ENCODE measurements at places on chromosomes 4 and X.

DNA sequence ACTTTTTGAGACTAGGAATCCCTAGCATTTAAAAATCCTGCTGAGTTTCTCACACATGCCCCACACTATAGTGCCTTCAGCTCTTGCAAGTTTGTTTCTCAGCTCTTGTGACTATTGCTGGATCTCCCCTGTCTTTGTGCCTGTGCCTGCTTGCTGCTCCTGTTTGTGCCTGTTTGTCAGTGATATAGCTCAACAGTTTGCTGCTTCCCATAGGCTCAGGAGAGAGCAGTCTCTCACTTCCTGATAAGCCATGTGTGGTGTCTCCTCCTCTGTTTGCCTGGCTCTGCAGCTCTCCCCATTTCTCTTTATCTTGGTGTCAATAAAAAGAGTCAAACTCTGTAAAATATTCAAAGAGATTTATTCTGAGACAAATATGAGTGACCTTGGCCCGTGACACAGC, 259.8 kb upstream of the CLNK start:
- DNase-seq: no peak

DNA sequence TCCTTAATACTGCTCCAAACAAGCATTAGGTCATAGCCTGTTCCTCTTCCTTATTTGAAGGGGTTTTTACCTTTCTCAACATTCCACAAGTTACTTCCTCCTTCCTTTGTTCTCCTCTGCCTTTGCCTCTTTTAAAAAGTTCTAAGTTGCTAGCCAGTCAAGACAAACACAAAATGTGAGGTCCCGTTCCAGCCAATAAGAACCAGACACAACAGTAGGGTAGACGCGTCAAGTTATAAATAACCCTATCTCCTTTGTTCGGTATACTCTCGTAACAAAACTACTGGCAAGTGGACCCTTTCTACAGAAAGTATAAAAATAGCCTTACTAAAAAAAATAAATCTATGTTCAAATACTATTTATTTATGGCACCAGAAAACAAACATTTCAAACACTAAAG, 6.3 kb upstream of the ACE2 start:
- no peak for DNase-seq

- no peak for DNase-seq
These were observed 66.0 kb downstream of the TRMT44 start for GRCh38 chr4:8506373-8507195.

- DNase-seq: no peak
These were observed 93.1 kb upstream of the TEX13D start for GRCh38 chrX:124239324-124239723.

DNA sequence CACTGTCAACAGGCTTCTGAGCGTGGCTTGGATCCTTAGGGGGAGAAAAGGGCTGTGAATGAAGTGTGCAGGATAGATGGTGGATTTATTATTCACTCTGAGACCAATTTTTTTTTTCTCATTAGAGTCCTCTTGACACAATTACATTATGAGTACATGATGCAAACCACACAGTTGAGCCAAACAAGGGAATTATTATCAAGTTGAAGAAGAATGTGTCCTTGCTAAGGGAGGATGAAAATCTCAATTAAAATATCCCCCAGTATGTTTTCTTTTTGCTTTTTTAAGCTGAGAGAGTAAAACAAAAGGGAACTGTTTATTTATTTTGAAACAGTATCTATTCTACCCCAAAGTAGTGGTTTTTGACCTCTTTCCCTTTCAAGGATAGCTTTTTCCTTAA, 40.4 kb downstream of the RPS3A start:
- no peak for DNase-seq

DNA sequence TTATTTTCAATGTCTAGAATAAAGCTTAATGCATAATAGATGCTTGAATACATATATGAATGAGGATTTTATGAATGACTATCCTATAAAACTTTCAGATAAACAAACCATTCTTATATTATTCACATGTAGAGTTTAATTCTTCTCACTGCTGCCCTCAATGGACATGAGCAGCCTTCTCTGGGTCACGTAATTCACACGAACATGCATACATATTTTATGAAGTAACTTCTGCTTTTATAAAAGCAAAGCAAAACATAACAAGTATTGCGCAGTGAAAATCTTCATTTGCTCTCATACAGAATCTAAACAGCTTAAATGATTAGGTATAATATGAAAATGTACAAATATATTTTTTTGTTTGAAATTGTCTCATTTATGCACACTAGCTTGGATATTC, 116.7 kb downstream of the TMA16 start:
- DNase-seq: no peak

- no peak for DNase-seq
These were observed 49.6 kb downstream of the HPF1 start for GRCh38 chr4:169707958-169708643.

DNA sequence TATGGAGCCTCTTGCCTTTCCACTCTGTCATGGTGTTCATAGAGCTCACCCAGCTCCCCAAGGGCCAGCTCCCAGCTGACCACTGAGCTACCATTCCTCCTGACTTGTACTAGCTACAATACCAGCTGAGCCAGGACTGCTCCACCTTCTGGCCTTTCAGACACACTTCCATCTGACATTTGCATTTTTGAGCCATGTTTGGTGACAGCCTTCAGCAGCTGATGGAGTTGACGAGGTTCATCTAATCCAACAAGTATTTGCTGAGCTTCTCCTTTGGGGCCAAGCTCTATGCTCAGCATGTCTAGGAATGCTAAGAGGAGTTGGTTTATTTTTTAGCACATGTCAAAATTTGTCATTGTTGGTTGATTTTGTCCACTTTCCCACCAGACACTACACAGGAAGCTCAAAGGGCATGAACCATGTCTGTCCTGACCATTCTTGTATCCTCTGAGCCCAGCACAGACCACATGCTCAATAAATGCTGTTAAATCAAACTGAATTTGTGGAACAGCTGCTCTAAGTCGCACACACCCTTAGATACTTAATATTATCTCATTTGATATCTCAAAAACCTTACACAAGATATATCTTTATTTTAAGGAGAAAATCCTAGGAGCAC, 142.6 kb upstream of the PPARGC1A start:
- DNase-seq: no peak

GRCh38 chrX:108736509-108737479, at the start of gene IRS4:
IRS4 (minus strand) TSS chrX:108736563.
- DNase-seq: no peak

- peak; percentile 72 for DNase-seq
These were observed 1.6 kb upstream of the IDUA start for GRCh38 chr4:985123-985830.

DNA sequence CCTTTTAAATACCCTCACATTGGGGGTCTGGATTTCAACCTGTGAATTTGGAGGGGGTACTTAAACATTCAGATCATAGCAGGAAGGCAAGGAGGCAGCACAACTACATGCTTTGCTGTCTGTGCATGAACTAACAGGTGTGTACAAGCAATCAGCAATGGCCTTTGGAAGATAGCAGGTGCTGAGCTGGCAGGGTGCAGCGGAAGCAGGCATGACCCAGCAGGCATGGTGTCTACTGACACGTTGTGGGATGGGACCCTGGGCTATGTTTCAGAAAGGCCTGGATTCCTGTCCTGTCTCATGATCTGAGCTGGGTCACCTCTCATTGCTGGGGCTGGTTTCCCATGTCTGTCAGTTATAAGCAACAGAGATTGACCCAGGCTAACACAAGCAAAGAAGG, 13.9 kb downstream of the PPP2R2C start:
- DNase-seq: no peak

GRCh38 chrX:16589826-16590225, 60.1 kb upstream of the S100G start:
- no peak for DNase-seq

DNA sequence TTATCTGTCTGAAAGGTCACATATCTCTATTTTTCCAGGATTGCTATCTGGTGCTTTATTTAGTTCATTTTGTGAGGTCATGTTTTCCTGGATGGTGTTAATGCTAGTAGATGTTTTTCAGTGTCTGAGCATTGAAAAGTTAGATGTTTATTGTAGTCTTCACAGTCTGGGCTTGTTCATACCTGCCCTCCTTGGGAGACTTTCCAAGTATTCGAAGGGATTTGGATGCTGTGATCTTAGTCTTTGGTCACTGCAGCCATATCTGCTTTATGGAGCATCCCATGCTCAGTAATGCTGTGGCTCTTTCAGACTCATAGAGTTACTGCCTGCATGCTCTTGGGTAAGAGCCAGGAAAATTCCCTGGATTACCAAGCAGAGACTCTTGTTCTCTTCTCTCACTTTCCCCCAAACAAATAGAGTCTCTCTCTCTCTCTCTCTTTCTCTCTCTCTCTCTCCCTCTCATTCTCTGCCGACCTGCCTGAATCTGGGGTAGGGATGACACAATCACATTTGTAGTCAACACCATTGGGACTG, 130.0 kb downstream of the AR start:
- DNase-seq: no peak

GRCh38 chr4:56106180-56107147, 157.7 kb downstream of the CEP135 start:
- no peak for DNase-seq

- DNase-seq: no peak
These were observed 40.4 kb upstream of the MAOA start for GRCh38 chrX:43615660-43616059.

DNA sequence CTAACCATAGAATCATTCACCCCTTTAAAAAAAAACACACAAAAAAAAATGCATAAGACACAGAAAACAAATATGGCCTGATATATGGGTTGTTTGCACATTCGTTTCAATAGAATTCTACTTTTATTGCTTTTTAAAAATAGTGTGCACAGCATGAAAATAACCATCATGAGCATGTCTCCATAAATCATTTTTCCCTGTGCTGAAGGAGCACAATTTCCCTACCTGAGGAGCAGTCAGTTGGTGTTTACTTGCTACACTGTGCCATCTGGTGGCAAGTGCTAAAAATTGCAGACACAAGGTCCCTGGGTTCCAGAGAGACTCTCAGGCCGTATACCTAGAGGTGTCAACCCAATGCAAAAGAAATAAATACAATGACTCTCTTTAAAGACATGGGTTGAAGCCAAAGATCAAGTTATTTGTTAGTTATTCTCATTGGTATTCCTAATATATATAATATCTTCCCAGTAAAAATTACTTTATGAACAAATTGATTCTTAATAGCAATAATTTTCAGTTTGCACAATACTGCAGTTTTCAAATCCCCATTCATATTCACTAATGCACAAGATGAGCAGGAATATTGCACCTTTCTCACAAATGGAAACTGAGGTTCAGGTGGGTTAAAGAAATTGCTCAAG, 551.4 kb downstream of the IQCM start:
- DNase-seq: no peak

GRCh38 chrX:118644378-118644777, 83.0 kb upstream of the IL13RA1 start:
- DNase-seq: no peak

DNA sequence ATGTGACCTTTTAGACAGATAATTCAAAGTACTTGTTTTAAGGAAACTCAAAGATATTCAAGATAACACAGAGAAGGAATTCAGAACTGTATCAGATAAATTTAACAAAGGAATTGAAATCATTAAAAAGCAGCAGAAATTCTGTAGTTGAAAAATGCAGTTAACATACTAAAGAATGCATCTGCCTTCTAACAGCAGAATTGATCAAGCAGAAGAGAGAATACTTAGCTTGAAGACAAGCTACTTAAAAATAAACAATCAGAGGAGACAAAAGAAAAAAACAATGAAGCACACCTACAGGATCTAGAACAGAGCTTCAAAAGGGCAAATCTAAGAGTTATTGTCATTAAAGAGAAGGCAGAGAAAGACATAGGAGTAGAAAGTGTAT, 123.0 kb upstream of the TET2 start:
- no peak for DNase-seq

- DNase-seq: no peak
These were observed 75.6 kb downstream of the REPS2 start for GRCh38 chrX:17021851-17022604.

GRCh38 chr4:80840396-80840795, 190.1 kb upstream of the BMP3 start:
- DNase-seq: no peak

DNA sequence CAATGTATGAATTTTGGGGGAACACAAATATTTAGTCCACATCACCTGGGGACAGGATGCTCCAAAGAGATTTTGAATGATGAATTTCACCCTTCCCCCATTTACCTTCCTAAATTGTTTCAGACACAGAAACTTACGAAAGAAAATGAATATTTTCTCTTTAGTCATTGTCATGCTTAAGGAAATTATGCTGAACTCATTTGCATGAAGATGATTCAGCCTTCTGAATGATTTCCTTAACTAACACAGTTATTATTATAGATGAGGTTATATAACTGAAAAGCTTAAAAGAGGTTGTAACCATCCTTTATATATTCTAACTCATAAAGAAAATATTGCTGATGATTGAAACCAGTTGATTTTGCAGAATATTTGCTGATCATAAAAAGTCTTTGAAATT, 61.1 kb downstream of the KCNIP4 start:
- DNase-seq: no peak

DNA sequence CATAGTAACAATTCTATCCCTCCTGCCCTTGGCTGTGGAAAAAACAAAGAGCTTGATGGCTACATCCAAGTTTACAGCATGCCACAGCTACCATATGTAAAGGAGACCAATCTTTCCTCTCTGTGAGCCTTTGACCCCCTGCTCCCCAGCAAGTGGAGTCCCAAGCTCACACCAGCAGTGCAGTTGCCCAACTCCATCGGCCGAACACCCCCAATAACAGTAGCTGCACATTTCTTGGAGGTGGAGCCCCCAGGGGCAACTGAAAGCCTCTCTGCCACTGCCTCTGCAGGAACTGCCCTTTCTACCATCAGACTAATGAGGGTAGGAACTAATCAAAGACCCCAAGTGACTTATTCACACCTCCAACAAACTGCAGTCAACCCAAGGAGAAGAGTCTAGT, 81.0 kb upstream of the TCEAL2 start:
- no peak for DNase-seq

DNA sequence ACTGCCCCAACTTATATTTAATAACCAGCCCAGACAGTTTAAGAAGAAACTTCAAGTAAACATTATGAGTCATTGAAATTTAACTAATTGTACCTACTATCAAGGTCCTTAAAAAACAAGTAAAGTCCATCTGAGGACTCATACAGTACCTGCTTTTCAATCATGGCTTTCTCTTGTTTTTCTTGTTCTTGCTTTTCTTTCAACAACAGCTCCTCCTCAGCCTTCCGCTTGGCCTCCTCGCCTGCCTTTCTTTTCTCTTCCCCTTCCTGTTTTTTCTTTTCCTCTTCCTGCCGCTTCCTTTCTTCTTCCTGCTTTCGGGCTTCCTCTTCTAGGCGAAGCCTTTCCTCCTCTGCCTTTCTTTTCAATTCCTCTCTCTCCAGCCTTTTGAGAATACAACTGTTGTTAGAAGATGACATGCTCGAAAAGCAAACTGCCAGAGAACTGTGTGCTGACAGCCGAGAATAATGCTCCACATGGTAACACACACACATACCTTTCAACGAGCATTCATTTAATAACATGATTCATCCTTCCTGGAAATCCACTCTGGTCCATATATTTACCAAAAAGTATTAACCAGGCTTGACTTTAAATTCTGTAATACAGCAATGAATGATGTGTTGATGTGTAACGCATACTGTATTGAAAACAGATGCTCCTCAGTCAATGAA, 25.2 kb upstream of the BCLAF3 start:
- no peak for DNase-seq

Data from activated CD4-positive, alpha-beta T cell treated with anti-CD3 and anti-CD28 coated beads, Interleukin-2, amount 50 U/mL, for 1 hour (primary cell).